ENCODE measurements at places on chromosomes 11 and 22. TPM values are rescaled to one million over a fixed set of nuclear protein-coding genes. Genes with fewer than 3 reads are reported as not detected.

The LAMTOR1 gene
- 112 TPM for total RNA-seq

The KCNJ1 gene
- total RNA-seq: 0.16 TPM

The PRDM11 gene
- total RNA-seq: 10.9 TPM

The PLAAT4 gene
- total RNA-seq: 13.9 TPM

The AQP11 gene
- 0.66 TPM for total RNA-seq

The DDI1 gene
- not detected for total RNA-seq

The PRG3 gene
- total RNA-seq: not detected

The CD81 gene
- 770 TPM for total RNA-seq

The NXPE1 gene
- 1.3 TPM for total RNA-seq

The SGSM1 gene
- 1.9 TPM for total RNA-seq

The AMOTL1 gene
- total RNA-seq: 39.0 TPM

The TXNRD2 gene
- 13.8 TPM for total RNA-seq

The HIRA gene
- total RNA-seq: 18.4 TPM

The TOM1 gene
- total RNA-seq: 105 TPM

The MMP13 gene
- total RNA-seq: not detected

The RFPL3 gene
- total RNA-seq: not detected

Data from breast epithelium (tissue), 4 donors.